Activated naive CD4-positive, alpha-beta T cell treated with anti-CD3 and anti-CD28 coated beads, Interleukin-2, amount 50 U/mL, for 16 hours (primary cell): ENCODE measurements at places on chromosomes 6 and 20.

DNA sequence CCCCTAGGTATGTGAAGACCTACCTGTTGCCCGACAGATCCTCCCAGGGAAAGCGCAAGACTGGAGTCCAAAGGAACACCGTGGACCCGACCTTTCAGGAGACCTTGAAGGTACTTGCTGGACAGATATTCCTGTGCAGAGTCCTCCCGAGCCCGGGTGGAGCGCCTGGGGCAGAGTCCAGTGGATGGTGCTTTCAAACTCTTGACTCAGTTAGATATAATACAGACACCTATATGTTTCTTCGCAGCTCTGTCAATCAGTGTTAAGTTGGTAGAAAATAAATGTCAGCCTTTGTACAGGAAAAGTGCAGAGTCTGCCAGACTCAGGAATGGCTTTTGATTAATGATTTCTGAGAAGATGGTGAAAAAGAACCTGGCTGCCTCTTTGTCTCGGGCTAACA, 67.2 kb downstream of the EZR start:
- DNase-seq = no peak

DNA sequence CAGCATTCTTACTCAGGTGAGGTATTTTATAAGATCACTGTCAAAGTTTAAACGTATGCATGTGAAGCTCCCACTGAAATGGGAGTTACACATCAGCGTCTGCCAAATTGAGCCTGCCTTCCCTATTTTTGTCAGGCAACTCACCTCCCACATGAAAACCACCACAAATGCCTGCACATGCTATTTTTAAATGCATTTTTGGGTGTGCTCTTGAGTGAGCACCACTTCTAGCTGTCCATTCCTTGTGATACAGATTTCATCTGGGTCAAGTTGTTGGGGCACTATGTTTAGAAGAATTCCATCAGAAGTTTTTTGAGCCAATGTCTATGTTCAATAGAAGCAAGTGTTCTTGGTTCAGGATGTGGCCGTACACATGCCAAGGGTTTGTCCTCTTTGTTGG, 71.7 kb upstream of the RIPPLY2 start:
- no peak for DNase-seq

DNA sequence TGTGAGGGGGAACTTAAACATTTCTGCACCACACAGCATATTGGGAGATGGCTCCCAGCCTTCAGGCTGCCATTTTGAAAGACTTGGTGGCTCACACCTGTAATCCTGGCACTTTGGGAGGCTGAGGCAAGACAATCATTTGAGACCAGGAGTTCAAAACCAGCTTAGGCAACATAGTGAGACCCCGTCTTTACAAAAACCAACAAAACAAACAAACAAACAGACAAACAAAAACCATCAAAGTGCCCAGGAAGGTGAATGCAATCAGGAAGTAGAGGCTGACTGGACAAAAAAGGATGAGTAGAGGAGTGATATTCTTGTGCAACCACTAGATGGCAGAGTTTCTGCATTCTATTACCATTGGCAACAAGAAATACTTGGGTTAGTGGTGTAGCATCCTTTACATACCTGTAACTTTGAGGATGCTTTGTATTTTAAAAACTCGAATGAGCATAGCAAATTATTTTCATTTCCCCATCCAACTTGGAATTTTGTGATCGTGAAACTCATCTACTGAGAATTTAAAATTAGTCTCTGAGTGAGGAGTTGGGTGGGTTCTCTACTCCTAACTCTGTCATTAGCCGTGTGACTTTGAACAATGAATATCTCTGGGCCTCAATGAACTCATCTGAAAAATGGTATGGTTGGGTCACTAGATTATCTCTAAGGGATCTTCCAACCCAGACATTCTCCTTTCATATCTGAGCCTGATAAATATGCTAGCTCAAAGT, 84.4 kb downstream of the CRYBG1 start:
- no peak for DNase-seq

- DNase-seq = no peak
These were observed 797 bp downstream of the PBX2 start for GRCh38 chr6:32189069-32189741.

- no peak for DNase-seq
These were observed 85.2 kb upstream of the PHACTR3 start for GRCh38 chr20:59518881-59519706.

DNA sequence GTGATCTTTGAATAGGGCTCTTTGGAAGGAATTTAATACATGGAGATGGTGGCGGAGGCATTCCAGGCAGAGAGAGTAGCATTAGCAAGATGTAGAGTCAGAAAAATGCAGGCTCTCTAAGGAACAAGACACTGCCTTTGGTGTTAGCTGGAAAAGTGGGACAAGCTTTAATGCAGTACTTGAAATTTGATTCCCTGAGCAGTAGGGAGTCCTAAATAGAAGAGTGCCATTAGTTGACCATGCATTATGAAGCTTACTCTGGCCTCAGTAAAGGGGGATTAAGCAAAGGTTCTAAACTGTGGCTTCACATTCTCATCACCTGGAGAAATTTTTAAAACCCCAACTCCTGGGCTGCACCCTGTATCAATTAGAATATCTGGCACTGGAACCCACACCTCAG, 494.8 kb upstream of the SOX4 start:
- DNase-seq = no peak

DNA sequence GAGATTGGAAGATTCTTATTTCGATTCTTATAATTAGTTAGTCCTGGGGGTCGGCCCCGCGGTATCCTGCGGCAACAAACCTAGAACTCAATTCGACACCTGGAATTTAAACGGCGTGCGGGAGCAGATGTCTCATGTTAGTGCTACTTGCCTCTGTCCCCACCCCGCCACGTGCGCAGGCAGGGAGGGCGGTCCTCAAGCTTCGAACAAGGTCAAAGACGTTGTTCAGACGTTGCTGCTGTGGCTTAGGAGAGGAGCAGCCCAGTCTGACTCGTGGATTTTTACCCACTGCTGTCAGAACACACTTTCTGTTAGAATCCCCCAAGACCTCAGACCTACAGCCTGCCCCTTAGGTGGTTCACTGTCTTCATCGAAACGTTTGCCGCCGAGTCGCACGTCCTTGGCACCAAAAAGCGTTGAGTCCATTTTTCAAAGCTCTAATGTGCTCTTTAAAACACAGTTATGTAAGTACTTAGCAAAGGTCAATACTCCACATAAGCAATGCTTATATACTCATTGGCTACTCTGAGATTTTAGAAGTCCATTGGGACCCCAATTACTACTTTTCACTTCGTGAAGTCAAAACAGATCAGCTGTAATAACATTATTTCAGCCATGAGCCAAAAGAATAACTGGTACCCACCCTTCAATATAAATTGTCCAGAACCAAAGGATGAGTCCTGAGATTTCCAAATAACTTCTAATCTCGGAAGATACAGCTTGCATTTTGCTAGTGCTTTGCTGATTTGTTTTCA, 2.7 kb upstream of the C6orf62 start:
- no peak for DNase-seq

GRCh38 chr20:59730722-59731121, 126.4 kb downstream of the PHACTR3 start:
- no peak for DNase-seq

DNA sequence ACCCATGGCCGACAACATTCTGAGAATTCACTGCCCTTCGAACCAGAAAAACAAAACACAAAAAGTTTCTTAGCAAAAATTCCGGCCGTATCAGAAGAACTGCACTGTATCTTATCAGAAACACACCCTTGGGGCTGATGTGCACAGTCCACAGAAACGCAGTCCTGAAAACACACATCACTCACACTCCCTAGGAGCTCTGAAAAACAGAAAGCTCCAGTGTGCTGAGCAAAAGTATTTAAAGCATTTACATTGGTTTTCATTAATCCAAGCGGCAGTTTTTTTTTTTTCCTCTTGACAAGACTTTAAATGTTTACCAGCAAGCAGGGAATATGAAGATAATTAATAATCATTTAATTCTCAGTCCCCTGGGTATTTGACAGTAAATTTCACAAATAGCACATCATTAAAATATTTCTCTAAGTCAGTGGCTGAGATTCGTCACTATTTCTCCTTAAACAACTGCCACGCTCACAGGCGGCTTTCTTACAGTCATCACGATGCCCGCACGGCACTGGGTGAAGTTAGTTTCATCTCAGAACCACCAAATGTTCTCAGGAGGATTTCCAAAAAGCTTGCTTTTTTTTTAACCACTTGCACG, 13.3 kb downstream of the NFATC2 start:
- peak; percentile 62 for DNase-seq

GRCh38 chr6:109454496-109455436, 806 bp downstream of the MICAL1 start:
- peak; percentile 41 for DNase-seq

GRCh38 chr6:44477293-44477894, 89.9 kb downstream of the CDC5L start:
- no peak for DNase-seq

DNA sequence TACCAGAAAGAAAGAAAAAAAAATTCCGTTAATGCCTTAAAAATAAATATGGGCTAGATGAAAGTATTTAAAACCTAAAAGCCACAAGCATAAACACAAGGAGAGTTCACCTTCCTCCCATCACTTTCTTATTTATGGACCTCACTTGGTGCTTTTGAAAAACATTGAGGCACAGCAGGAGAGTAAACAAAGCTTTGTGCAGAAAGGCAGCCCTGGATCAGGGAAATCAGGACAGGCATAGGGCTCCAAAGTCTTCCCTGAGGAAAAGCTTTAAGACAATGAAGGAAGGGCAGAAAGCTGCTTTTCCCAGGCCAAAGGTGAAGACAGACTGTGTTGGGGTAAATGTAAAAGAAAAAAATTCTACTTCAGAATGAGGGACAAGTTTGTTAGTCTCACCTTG, 207.9 kb downstream of the CLVS2 start:
- no peak for DNase-seq

- DNase-seq = no peak
These were observed 74.4 kb downstream of the HDGFL1 start for GRCh38 chr6:22643780-22644179.

- no peak for DNase-seq
These were observed 28.0 kb upstream of the ADGRF5 start for GRCh38 chr6:46949632-46950280.

DNA sequence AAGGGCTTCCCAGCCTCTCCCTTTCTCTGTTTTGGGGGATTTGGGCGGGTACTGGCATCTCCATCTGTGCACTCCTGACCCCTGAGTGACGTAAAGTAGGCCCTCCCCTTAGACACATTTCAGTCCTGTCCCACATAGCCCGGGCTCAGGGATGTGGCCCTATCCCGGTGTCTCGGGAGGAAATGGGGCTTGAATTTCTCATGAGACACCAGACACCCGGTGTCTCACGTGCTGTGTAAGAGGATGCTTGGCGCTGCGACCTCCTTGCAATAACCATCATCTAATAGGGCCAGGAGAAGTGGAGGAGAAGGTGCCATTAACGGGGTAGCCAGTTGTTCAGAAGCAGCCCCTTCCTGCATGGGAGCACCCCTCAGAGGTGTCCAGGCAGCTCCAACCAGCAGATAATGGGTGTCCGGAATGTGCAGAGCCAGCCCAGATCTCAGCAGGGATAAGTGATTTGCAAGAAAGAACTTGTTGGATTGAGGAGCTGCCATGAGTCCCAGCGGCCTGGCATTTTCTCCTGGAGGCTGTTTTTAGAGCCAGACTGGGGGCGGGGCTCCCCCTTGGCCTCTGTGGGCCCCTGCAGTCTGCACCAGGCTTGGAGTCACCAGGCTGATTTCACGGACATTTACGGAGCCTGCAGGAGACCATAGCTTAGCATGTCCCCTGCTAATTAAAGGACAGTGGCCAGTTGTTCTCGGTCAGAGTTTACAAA, 372.0 kb downstream of the PREX1 start:
- DNase-seq = no peak

GRCh38 chr6:15143086-15143485, 102.8 kb upstream of the JARID2 start:
- DNase-seq = no peak

- DNase-seq = no peak
These were observed 34.2 kb upstream of the BTN3A2 start for GRCh38 chr6:26330859-26331217.

DNA sequence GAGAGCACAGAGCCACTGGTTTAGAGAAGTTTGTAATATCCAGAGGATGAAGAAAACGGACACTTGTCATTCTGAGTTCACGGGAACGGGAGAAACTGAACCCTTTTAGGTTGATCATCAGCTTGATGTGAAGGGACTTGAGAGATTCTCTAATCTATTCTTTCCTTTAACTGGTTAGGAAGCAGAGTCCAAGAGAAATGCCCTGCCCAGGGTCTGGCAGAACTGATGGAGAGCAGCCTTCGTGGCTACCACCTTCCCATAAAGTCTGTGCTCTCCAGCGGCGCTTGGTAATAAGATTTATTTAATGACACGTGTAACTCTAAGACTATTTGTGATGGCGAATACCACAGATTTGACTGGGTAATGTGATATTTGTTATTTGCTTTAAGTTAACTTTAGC, 36.0 kb downstream of the E2F3 start:
- DNase-seq = no peak

DNA sequence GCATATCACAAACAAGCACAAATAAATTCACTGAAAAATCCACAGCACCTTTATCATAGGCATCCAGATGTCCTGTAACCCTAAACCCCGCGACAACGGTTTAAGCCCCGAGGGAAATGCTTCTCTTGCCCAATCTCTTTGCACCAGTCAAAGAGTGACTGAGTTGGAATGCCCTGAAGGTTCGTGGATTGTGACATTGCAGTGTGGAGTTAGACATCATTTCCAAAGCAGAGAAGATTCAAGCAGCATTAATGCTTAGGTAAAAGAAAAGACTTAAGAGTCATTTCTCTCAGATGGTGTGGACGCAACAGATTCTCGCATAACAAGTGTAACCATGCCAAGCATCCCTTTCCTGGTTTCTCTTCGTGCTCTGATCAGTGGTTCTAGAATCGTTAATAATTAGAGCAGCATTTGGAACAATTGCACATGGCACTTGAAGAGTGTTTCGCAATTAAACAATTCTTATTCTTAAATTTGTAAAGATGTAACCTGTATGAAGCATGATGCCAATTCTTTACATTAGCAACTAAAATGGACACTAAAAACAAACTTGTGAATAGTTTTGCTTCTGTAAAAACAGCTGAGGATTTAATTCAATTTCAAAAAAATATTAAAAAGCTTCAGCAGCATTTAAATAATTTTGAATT, 121.6 kb downstream of the HIVEP2 start:
- DNase-seq = no peak

DNA sequence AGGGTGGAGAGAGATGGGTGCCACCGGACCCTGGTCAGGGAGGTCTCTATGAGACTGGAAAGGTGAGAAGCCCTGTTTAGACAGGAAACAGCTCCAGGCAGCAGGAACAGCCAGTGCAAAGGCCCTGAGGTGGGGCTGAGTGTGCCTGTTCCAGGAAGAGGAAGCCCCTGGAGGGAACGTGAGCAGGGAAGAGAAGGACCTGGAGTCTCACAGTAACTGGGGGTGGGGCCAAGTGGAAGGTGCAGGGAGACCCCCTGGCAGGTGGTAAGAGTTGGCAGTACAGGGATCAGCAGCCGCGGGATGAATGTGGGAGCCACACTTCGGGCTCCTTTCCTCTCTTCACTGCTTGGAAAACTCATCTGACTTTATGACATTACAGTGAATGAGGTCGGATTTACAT, 43.8 kb upstream of the CST5 start:
- no peak for DNase-seq

- peak; percentile 70 for DNase-seq
These were observed 131.3 kb downstream of the GJA10 start for GRCh38 chr6:90025523-90026061.
